ENCODE measurements at places on chromosomes 12 and 14.

- no peak for DNase-seq
Observed at GRCh38 chr12:25942709-25943108, 15.8 kb upstream of the RASSF8 start.

DNA sequence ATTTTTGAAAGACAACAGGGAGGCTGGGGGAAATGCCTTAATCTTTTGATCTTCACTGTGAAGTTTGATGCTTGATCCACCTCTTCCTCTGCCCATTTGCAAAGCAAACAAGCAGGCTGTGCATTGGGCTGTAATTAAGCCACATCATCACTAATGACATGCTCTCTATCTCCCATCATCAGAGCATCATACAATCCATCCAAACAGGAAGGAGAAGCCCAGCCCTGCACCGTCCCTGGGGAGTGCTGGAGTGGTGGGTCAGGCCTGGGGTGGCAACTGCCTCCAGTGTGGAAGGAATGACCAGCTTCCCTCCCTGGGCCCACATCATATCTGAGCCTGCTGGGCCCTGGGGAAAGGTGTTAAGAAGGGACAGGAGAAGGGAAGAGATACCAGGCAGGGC, 6.9 kb upstream of the KRT74 start:
- DNase-seq: no peak

DNA sequence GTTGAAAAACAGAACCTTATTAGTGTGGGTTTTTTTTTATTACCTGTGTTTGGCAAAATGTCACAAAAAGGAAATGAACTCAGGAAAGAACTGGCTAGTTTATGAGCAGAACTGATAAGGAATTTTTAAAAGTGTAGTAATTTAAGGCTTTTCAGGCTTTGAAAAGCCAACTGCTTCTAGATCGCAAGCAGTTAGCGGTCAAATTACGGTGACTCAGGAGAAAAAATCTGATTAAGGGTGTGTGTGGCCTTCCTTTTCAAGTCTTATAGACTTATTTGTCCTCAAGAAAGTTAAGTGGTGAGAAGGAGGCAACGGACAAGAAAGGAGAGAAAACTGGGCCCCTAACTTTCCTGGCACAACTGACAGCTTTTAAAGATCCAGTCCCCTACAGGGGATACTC, 33.4 kb downstream of the PDZRN4 start:
- no peak for DNase-seq

GRCh38 chr14:84375235-84375634, 1154.7 kb upstream of the FLRT2 start:
- no peak for DNase-seq

- DNase-seq: no peak
Observed at GRCh38 chr14:47674148-47674542, 1.3 kb downstream of the MDGA2 start.

DNA sequence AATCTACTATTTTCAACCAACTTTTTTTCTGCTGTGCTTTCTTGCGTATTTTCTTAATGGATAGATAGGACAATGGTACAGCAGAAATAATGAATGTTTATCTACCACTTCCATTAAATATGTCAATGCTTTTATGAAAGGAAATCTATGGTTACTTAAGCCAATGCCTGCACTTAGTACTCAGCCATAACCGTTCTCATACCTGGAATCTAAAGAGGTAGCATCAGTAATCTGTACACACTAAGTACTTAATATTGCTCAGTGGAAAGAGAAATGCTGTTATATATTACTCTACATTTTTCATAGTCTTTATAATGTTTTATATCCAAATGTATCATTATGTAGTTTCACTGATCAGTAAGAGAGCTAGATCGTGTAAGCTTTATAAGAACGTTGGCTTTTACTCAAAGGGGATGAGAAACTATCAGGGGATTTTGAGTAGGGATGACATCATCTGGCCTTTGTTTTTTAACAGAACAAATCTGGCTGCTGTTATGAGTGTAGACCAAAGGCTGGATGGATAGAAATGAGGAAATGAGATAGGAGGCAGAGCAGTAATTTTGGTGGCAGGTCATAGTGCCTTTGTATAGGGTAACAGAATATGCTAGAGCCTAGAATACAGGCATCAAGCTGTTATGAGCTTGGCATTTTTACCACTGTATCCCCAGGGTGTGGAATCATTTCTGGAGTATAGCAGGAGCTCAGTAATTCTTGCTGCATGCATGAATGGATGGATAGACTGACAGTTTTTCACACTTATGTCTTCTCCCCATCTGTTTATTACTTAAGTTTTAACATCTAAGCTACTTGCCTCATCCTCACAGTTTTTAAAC, 34.0 kb downstream of the ALG10B start:
- no peak for DNase-seq

DNA sequence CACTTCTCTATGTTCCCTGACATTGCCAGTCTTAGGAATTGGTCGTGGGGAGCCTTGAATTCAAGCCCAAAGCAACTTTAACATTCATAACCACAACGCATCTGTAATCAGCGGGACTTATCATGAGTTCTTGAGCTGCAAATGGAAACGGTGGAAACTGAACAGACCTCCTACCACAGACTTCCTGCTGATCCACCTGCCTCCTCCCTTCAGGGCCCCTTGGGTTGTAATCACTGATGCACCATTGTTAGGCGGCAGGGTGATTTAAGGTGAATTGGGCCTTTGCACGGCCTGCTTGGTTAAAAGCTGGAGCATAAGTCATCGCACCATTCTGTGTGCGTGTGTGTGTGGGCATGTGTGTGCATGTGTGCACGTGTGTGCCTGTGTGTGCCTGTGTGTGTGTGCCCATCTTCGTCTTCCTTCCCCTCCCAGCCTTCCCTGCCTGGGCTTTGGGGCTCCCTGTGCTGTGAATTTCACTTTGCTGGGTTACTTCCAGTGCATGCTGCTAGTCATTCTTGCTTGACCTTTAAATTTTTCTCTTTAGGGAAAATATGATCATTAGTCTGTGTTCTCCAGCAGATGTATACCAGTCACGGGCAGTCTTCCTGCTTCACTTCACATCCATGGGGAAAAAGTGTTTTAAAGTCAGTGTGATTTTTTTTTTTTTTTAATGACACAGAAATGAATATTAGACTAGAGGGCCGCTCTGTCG, 29.1 kb downstream of the CHST11 start:
- DNase-seq: no peak

DNA sequence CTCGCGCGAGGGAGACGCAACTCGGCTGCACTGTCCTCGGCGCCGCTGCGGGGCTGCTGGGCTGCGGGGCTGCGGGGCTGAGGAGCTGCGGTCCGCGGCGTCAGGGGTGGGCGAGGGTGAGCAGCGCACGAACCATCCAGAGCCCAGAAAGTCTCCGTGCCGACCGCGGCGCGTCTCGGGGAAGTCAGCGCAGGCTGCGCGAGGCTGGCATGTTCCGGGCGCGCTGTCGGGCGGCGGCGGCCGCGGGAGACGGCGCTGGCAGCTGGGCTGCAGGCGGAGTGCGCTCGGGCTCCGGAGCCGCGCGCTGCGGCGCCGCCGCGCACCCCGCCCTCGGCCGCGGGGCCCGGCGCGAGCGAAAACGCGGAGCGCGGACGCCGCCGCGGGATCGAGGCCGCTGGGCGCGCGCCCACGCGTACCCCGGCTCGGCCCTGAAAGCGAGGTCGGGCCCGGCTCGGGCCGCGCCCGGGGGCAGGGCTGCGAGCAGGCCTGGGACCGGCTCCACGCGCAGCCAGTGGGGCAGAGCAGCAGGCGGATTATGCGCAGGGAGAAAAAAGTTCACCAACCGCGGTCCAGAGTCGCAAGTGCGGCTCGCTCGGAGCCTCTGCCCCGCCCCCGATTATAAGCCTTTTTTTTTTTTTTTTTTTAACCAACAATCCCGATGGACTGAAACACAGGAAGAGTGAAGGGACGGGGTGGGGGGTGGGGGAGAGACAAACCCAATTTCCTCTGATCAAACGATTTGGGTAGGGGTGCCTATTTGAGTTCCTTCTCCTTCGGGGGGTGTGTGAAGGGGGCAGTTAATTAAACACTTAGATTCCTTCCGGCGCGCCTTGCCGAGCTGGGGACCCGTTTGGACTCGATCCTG, at the start of gene PRICKLE1:
PRICKLE1 (minus strand) TSS at position 282 of the 865 bp plus-strand sequence. CDS start 117,230 bp downstream, outside the sequence.
- no peak for DNase-seq

DNA sequence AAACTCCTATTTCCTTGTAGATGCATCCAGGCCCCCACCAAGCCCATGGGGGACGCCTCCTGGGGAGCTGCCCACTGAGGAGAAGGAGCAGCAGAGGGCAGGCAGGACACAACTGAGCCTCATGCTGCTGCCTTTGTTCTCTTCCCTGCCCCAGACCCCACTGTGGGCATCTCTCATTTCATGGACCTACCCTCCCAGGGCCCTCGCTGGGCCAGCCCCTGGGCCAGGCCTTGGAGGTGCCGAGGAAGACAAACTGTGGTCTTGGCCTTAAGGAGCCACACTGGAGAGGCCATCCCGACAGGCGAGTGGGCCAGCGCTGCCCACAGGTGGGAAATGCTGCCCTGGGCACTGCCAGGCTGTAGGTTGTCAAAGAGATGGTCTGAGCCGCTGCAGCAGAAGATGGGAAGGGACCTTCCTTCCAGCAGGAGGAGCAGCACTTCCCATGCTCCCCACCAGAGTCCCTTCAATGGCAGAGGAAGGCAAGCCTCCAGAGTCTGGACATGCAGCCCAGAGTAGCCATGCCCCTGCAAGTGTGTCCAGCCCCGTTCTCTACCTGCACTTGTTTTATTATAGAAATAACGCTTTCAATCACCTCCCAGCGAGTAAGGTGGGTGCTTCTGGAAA, 147.4 kb downstream of the BCL11B start:
- DNase-seq: no peak

- no peak for DNase-seq
Observed at GRCh38 chr14:106343626-106344025, 817.2 kb downstream of the TMEM121 start.

DNA sequence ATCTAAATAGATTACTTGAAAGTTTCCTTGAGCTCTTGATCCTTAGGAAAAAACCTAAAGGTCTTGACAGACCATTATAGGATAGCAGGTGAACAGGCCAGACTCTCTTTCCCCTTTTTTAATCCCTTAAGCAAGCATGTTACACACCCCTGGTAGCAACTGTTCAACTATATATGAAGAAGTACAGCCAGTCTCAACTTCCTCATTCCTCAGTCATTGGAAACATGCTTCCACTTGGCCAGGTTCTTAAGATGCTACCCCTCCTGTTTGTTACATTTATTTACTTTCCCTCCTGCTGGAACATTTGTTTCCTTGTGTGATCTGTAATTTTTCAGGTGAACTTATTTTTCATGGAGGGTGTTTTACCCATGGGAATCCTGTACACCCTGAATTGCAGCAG, 124.1 kb downstream of the ARMH4 start:
- DNase-seq: no peak

DNA sequence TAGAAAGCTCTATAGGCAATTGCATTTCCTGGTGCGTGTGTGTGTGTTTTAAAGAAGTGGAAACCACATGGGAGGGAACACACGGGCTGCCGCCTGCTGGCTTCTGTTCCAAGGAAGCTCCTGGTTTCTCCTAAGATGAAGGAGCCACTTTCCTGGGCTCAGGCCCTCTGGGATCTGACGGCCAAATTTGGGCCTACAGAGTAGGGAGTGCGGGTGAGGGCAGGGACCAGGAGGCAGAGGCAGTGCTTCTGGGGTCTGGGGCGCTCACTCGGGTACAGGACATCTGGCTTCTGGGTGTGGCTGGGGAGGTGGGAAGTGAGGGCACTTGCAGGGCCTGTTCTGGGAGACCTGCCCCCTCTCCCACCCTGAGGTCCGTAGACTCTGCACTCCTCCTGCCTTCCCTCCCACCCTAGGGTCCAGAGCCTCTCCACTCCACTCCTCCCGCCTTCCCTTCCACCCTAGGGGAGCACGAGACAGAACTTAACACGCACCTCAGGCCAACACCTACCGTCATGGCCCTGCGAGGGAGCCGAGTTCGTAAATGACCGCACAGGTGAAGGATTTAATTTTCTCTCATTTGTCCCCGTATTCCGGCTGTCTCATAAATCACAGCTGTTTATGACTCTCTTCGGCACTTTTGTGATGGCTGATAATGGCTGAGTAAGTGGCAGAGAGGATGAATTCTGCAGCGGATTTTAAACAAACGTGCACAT, 127.7 kb downstream of the KIF26A start:
- no peak for DNase-seq

GRCh38 chr12:81330480-81330879, 252.6 kb downstream of the ACSS3 start:
- no peak for DNase-seq

DNA sequence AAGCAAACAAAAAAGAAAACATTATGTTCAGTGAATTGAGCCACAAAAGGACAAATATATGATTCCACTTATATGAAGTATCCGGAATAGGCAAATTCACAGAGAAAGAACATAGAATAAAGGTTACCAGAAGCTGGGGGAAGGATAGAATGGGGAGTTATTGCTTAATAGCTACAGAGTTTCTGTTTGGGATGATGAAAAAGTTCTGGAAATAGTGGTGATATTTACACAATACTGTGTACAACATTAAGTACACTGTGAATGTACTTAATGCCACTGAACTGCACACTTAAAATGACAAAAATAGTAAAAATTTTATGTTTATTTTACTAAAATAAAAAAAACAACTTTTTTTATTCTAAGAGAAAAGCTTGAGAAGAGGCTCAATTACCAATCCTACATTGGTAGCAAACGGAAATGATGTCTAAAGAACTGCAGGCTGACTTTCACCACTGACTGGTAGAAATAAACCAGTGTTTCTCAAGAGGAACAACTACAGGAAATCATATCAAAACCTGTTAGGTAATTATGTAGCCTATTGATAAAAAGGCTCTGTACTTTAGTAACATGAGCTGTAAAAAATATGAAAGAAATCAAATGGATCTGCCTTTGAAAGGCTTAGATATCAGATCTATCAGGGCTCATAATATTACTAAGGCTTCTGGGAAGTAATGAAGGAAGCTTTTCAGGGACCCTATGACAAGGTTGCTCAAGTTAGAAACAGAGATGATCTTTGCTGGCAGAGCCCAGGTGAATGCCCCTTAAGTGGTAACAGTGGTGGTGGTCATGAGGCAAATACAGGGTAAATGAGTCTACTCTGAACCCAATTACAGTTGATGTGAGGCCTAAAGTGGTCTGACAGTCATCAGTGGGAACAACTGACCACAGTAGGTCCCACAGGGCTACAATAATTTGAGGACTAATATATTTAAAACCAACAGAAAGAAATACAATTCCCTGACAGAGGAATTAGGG, 41.3 kb downstream of the BAZ1A start:
- DNase-seq: no peak
